Fibroblast of skin of left quadriceps (primary cell): ENCODE measurements at places on chromosomes 12 and 14.

GRCh38 chr14:79991866-79992265 lies 219.4 kb downstream of the DIO2 start:
- DNase-seq: no peak

DNA sequence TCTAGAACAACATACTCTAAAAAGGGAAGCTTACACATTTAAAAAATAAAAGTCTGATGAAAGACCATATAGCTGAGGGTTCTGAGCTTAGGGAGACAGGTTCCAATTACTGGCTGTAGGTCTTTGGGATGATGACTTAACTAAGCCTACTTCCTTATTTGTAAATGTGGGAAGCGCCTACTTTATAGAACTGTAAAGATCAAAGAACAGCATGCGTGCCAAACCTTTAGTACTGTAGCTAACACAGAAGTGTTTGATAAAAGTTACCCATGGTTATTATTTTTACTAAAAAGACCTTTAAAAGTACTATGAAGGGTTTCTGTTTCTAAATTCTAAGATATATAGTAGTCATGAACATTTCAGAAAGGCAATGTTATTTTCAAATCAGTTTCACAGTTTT lies 35.7 kb downstream of the STK38L start:
- no peak for DNase-seq

- no peak for DNase-seq
These were observed 111.1 kb upstream of the RAP1B start for GRCh38 chr12:68499616-68500015.

- DNase-seq: no peak
These were observed 26.8 kb upstream of the CKAP4 start for GRCh38 chr12:106274575-106275121.

DNA sequence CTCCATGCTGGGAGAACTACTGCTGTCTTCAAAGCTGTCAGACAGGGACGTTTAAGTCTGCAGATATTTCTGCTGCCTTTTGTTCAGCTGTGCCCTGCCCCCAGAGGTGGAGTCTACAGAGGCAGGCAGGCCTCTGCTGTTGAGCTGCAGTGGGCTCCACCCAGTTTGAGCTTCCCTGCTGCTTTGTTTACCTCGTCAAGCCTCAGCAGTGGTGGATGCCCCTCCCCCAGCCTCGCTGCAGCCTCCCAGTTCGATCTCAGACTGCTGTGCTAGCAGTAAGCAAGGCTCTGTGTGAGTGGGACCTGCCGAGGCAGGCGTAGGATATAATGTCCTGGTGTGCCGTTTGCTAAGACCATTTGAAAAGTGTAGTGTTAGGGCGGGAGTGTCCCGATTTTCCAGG lies 31.4 kb upstream of the RFX4 start:
- no peak for DNase-seq

- no peak for DNase-seq
These were observed 14.2 kb downstream of the NOXRED1 start for GRCh38 chr14:77409131-77409533.

GRCh38 chr12:81942594-81942993 lies 183.4 kb upstream of the PPFIA2 start:
- DNase-seq: no peak

DNA sequence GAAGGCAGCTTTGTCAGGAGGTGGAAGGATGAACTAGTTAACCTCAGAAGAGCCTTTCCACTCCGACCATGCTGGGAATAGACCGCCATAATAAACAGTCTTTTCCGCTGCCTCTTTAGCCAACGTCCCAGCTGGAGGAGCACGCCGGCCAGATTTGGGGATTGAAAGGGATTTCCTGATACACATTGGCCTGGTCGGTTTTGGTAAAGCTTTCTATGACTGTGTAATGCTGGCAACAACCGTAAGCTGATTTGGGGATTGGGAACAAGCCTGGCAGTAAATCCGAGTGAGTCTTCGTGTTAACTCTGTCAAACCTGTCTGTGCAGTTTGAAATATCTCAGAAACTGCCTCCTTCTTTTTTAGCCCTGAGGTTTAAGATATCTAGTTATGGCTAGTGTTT lies 87.0 kb downstream of the DAD1 start:
- DNase-seq: no peak

- no peak for DNase-seq
These were observed 56.2 kb downstream of the ANO2 start for GRCh38 chr12:5888816-5889315.

DNA sequence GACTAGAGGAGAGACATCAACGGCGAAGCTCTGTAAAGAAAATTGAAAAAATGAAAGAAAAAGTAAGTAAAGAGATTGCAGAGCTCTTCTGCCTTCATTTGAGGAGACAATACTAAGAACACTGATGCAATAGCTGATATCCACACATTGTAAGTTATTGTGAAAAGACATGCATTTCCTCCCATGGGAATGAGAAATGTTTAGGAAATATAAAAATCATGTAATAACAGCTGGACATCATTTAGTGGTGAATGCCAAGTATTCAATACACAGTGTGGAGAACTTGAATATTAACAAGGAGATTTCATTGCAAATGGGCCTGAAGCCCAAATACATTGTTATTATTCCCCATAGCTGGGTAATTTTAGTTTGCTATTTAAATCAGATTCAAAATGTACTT lies 179.2 kb downstream of the KICS2 start:
- peak; percentile 91 for DNase-seq

DNA sequence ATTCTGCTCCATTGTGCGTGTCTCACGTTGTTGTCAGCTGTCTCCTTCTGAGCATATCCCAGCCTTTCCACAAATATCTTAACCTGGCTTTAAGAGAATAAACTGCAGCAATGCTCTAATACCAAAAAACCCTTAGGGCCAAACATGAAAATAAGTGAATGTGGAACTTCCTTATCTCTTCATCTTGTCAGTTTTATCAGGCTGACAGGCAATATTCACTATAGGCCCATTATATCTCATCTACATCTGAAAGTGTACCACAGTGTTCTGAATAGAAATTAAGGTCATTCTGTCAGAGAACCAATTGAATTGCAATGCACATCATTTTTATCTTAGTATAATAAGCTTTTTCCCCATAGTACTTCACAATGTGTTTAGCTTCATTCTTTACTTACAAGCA lies 933.1 kb upstream of the FBXO33 start:
- DNase-seq: no peak

GRCh38 chr12:81378601-81379285 lies 300.9 kb downstream of the ACSS3 start:
- no peak for DNase-seq

- no peak for DNase-seq
These were observed 195.1 kb downstream of the IPO8 start for GRCh38 chr12:30500532-30500931.

DNA sequence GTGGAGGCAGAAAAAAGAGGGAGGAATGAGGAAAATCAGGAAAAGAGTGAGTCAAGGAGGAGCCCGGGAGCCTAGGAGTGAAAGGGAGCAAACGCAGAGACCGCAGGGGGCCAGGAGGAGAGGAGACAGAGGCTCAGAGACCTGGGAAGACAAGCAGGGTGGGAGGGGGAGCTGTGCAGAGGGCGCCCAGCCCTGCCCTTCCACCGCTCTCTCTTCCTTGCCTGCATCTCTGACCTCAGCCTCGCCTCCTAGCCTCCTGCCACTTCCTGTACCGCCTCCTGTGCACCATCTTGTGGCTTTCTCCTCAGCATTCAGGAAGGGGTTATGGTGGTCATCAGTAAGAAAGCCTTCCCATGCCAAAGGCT lies 1.3 kb downstream of the CLSTN3 start:
- no peak for DNase-seq

DNA sequence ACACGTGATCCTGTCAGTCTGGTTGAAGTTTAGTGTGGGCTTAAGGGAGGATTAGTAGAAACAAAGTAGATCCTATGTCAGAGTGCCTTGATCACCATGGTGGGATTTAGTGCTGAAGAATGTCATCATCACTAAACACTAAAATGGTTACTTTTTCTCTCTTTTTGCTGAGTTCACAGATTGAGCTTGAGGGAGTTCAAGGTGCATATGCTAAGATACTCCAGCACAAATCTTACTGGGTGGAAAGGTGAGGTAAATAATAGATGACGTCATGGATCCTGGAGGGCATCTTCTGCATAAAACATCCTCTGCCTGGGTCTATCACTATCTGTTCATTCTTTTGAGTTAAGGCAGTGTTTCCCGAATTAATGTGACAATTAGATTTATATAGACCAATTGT lies 4.9 kb downstream of the GALNT8 start:
- no peak for DNase-seq

DNA sequence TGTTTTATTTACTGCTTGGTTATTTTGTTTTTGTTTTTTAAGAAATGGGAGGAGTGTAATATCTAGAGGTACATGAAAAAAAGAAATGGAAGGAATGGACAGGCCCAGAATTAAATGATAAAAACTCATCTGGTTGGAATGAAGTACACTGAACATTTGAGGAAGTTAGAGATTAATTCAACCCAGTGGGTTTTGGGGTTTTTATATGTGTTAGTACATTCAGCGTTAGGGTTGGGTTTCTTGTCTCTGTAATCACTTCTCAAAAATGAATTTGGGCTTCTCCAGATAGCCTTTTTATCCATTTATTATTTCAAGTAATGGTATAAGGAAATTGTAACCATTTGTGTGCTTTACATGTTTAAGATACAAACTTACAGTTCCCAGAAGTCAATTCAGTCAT lies 19.5 kb upstream of the NUP107 start:
- no peak for DNase-seq

- DNase-seq: no peak
These were observed 93.1 kb upstream of the EVL start for GRCh38 chr14:99971941-99972747.

GRCh38 chr14:61877035-61877390 lies 114.8 kb downstream of the SNAPC1 start:
- no peak for DNase-seq

- no peak for DNase-seq
These were observed 777 bp downstream of the ASCL1 start for GRCh38 chr12:102958073-102958829.

DNA sequence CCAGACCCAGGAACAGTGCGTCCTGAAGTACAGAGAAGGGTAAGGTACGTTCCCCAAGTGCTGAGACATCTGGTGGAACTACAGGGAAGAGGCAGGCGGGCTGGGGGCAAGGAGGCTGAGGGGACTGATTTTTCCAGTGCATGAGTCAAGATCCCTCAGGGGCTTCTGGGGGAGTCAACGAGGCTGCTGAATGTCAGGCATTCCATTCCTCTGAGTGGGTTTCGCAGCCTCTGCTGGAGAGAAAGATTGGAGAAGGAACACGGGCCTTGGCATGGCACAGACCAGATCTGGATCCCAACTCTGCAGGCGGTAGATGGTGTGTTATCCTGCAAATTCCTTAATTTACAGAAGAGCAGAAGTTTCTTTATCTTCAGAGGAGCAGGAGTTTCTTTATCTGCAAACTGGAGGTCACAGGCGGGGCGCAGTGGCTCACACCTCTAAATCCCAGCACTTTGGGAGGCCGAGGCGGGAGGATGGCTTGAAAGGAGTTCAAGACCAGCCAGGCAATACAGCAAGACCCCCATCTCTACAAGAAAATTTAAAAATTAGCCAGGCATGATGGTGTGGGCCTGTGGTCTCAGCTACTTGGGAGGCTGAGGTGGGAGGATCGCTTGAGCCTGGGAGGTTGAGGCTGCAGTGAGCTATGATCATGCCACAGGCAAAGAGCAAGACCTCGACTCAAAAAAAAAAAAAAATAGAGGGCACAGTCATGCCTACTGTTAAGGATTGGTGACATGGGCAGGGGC lies 132.6 kb upstream of the MAP1LC3B2 start:
- peak; percentile 99 for DNase-seq

GRCh38 chr14:102525929-102526497 lies 16.4 kb upstream of the ANKRD9 start:
- no peak for DNase-seq

- DNase-seq: no peak
These were observed 10.3 kb upstream of the LRRC23 start for GRCh38 chr12:6894321-6894720.

DNA sequence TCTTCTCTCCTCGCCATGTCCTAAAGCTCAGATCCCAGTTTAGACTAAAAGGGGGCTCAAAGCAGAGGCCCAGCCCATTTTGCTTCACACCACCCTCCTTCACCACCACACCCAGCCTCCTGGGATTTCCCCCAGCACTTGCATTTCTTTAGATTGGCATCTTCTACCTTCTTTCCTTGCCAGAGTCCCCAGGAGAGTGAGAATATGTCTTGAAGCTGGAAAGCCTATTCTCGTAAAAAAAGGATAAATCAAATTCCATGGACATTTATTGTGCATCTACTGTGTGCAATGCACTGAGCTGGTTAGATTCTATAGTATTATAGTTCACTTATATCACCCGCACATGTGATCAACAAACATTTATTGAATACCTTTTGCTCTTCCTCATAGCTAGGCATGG lies 10.2 kb downstream of the FBXW8 start:
- no peak for DNase-seq

- DNase-seq: no peak
These were observed 34.6 kb downstream of the TESC start for GRCh38 chr12:117064596-117064995.

DNA sequence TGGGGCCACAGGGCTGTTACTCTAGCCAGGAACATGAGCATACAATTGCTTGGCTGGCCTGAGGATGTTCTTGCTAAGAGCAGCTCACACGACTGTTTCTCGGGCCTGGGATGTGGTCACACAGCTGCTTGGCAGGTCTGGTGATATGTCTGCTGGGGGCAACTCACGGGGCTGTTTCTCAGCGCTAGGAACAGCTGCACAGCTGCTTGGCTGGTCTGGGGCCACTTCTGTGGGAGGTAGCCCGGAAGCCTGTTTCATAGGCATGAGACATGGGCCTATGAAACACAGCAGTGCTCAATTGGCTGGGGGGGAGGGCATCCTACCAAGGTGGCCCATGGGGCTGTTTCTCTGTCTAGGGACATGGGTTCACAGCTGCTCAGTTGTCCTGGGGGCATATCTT lies 73.4 kb upstream of the DDHD1 start:
- no peak for DNase-seq

DNA sequence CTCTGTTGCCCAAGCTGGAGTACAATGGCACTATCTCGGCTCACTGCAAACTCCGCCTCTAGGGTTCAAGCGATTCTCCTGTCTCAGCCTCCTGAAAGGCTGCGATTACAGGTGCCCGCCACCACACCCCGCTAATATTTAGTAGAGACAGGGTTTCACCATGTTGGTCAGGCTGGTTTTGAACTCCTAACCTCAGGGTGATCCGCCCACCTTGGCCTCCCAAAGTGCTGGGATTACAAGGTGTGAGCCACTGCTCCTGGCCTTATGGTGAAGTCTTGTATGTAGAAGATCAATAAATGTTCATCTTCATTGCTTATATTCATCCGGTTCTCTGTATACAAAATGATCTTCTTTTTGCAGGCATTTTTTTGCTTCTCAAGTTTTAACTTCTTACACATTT lies 47.8 kb downstream of the MDM2 start:
- DNase-seq: no peak

DNA sequence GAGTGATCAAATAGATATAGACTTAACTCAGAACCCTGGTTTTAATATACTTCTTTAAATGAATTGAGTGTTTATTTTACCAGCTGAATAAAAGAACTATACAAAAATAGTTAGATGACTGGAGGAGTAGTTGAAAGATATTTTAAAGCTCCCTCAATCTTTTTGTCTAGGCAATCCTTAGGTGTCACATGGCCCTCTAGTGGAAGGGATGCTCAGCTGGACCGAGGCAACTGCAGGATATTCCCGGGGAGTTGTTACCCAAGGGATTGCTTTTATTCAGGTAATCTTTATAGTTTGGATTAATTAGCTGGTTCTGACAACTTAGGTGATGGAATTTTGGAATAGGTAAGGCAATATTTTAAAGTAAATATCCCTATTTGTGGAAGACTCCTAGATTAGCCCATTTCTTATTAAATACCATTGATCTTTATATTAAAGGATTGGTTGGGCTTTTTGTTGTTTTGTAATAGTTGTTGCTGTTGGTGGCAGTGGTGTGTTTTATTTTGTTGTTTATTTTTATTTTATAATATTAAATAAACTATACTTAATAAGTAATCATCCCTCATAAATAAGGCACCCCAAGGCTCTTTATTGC lies 57.1 kb downstream of the ZDHHC17 start:
- DNase-seq: peak; percentile 10
